Cardiac muscle cell (in vitro differentiated cells and primary cell): ENCODE measurements at places on chromosomes 3 and 15. TPM values are rescaled to one million over a fixed set of nuclear protein-coding genes. Genes with fewer than 3 reads are reported as not detected.
A peak's percentile ranks its signal among the peaks of the same experiment; 100 is the strongest.

DNA sequence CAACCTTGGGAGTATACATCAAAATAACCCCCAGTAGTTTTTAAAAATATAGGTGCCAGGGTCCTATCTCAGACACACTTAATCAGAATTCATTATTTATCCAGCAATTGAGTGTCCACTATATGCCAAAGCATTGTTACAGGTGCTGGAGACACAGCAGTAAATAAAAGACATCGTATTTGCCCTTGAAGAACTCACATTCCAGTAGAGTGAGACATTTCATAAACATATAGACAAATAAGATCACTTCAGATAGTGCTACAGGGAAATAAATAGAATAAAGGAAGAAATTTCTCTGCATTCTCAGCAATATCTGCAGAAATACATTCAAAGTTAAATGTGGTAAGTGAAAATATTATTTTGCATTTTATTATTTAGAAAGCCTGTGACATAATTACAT, 34.1 kb upstream of the ANKRD28 start:
- no peaks in the 10 kb centered on the region for H3K36me3 ChIP-seq
- no peaks in the 10 kb centered on the region for H3K4me1 ChIP-seq
- H3K27ac ChIP-seq: no peak overlapping the region
- no peaks in the 10 kb centered on the region for H3K27me3 ChIP-seq

Gene ABHD10
- 37.6 and 45.9 TPM in 2 replicates for polyA plus RNA-seq

DNA sequence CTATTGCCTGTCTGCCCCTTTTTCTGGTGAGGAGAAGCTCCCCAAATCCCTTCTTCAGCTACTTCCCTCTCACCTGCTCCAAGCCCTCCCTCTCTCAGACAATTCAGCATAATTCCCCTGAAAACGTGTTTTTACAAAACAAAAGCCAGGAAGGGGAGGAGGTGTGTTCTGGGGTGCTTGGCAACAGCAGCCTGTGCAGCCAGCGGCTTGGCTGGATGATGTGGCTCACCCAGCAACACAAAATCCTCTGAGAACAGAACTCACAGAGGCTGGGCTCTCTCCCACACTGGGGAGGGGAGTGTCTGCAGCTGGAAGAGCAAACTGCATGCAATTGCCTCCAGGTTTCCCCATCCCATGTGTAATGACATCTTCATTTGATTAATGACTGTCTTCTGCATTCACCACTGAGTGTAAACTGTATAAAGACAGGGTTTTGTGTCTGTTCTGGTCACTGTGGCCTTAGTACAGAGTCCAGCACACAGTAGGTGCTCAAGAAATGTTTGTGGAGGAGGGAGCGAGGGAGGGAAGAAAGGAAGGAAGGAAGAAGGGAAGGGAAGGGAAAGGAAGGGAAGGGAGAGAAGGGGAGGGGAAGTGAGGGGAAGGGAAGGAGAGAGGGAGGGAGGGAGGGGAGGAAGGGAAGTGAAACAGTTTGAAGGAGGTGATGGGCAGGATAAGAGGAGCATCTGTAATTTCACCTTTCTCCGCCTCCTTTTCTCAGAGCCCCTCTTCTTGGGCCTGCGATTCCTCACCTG, 70.1 kb upstream of the GLCE start:
- peaks cover 43% of the 10 kb centered on the region for H3K27me3 ChIP-seq
- peak; percentile 83 for DNase-seq
- no peak overlapping the region for H3K4me3 ChIP-seq

GRCh38 chr3:147403511-147403910, 2.8 kb downstream of the ZIC4 start:
- no peak overlapping the region for H3K4me3 ChIP-seq
- DNase-seq: no peak
- peaks cover 100% of the 10 kb centered on the region for H3K27me3 ChIP-seq
- H3K27ac ChIP-seq: no peak overlapping the region
- no peaks in the 10 kb centered on the region for H3K4me1 ChIP-seq

Gene TP63
- not detected in 2 replicates for polyA plus RNA-seq

DNA sequence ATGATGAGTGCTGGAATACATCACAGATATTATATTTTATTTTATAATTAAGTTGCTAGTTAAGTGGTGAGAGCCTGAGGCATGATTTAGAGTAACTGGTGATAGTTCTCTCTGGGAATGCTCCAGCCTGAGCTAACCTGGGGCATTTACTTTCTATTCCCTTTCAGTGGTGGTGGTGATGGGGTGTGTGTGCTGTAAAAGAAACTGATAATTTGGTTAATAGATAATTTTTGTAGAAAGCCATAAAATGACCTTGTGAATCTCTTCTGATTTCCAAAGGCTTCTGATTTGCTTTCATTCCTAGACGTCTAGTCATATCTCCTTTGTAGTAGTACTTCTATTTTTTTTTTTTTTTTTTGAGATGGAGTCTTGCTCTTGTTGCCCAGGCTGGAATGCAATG, 46.8 kb upstream of the DPPA4 start:
- no peak overlapping the region for H3K4me3 ChIP-seq
- H3K4me1 ChIP-seq: peaks cover 6% of the 10 kb centered on the region
- no peak for DNase-seq
- H3K27me3 ChIP-seq: no peaks in the 10 kb centered on the region

DNA sequence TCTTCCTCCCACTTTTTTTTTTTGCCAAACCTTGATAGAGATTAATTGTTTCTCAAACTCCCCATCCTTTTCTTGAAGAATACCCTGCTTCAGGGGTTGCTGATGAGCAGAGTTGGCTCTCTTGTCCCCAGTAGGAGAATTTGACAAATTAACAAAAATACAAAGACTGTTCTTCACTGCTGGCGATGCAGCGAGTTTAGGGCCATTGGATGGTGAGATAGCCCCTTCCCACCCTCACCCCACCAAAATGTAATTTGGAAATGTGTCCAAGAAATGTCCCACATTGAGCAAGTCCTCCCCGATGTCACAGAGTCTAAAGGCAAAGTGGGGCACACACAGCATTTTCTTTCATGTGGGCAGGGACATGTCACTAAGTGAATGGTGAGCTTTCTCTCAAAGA, 136.0 kb upstream of the RARB start:
- DNase-seq: no peak
- no peak overlapping the region for H3K27ac ChIP-seq
- H3K27me3 ChIP-seq: no peaks in the 10 kb centered on the region
- H3K4me1 ChIP-seq: no peaks in the 10 kb centered on the region
- H3K36me3 ChIP-seq: no peaks in the 10 kb centered on the region

- H3K4me1 ChIP-seq: no peaks in the 10 kb centered on the region
- H3K4me3 ChIP-seq: no peak overlapping the region
- peak; percentile 55 for DNase-seq
- no peak overlapping the region for H3K27ac ChIP-seq
These were observed 131.9 kb upstream of the PROK2 start for GRCh38 chr3:71916747-71917369.

DNA sequence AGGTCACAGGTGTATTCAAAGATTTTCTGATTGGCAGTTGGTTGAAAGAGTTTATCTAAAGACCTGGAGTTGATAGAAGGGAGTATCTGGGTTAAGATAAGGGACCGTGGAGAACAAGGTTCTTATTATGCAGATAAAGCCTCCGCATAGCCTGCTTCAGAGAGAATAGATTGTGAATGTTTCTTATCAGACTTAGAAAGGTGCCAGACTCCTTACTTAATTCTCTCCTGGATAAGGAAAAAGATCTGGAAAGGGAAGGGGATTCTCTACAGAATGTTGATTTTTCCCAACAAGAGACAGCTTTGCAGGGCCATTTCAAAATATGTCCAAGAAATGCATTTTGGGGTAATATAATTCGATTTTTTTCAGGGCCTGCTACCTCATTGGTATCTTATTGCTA, 341.3 kb upstream of the RARB start:
- DNase-seq: no peak
- peaks cover 23% of the 10 kb centered on the region for H3K4me1 ChIP-seq
- H3K27ac ChIP-seq: peak overlapping the region; percentile 76
- H3K4me3 ChIP-seq: no peak overlapping the region

- no peaks in the 10 kb centered on the region for H3K4me1 ChIP-seq
- no peak overlapping the region for H3K27ac ChIP-seq
- peaks cover 6% of the 10 kb centered on the region for H3K36me3 ChIP-seq
These were observed 40.1 kb upstream of the TAFA4 start for GRCh38 chr3:68972358-68972979.

GRCh38 chr3:168659015-168659414, 563.3 kb upstream of the GOLIM4 start:
- no peak for DNase-seq
- H3K36me3 ChIP-seq: no peaks in the 10 kb centered on the region
- H3K4me3 ChIP-seq: no peak overlapping the region
- no peaks in the 10 kb centered on the region for H3K27me3 ChIP-seq
- H3K4me1 ChIP-seq: no peaks in the 10 kb centered on the region

- H3K27me3 ChIP-seq: no peaks in the 10 kb centered on the region
- H3K27ac ChIP-seq: no peak overlapping the region
- no peaks in the 10 kb centered on the region for H3K4me1 ChIP-seq
- no peak for DNase-seq
These were observed 44.1 kb upstream of the ARL6 start for GRCh38 chr3:97720417-97720816.

Gene CNTN4
- 3.9 and 7.9 TPM in 2 replicates for polyA plus RNA-seq
